ENCODE measurements at places on chromosomes 16 and 17.

GRCh38 chr17:5705081-5705875, 121.0 kb upstream of the NLRP1 start:
- DNase-seq = no peak

DNA sequence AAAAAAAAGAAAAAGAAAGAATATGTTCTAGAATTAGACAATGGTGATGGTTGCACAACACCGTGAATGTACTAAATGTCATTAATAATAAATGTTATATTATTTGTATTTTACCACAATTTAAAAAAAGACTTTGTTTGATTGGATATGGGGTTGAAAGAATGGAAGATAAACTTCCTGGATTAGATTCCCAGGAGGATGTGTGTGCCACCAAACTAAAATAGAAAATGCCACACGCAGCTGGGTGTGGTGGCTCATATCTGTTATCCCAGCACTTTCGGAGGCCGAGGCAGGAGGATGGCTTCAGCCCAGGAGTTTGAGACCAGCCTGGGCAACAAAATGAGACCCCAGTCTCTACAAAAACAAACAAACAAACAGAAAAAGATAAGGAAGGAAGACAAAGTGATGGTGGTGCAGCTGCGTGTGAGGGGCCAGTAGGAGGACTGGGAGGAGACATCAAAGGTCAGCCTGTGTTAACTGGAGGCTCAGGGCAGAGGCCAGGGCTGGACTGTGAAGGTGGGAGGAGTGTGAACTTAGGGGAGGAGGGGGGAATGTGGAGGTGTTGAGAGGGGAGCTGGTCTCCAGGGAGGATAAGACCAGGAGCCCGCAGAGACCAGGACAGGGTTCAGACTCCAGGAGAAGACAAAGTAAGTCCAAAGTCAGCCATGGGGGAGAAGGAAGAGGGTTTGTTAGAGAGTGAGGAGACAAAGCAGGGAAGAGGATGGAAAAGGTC, 4.1 kb downstream of the PECAM1 start:
- DNase-seq = no peak

- DNase-seq = no peak
Observed at GRCh38 chr17:12842936-12843335, 53.6 kb downstream of the ARHGAP44 start.

DNA sequence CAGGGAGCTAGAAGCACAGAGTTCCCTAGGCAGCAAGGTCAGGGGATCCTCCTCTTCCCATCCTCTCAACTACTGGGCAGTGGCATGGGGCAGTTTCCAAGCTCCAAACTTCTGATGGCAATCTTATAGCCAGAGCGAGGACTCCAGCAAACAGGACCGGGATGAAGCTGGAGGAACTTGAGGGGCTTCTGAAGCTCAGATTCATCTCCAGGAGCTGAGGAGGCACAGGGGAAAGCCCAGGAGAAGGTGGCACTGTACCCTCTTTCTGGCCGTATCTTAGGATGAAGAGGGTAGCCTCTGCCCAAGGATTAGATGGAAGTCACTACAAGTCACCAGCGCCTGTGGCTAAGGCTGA, 50.0 kb upstream of the RPL38 start:
- DNase-seq = no peak

GRCh38 chr16:505479-506245, 21.9 kb upstream of the CAPN15 start:
- DNase-seq = no peak

- no peak for DNase-seq
Observed at GRCh38 chr16:49003022-49003421, 278.6 kb downstream of the CBLN1 start.

GRCh38 chr17:22461460-22462145, 769.3 kb downstream of the KCNJ18 start:
- no peak for DNase-seq

DNA sequence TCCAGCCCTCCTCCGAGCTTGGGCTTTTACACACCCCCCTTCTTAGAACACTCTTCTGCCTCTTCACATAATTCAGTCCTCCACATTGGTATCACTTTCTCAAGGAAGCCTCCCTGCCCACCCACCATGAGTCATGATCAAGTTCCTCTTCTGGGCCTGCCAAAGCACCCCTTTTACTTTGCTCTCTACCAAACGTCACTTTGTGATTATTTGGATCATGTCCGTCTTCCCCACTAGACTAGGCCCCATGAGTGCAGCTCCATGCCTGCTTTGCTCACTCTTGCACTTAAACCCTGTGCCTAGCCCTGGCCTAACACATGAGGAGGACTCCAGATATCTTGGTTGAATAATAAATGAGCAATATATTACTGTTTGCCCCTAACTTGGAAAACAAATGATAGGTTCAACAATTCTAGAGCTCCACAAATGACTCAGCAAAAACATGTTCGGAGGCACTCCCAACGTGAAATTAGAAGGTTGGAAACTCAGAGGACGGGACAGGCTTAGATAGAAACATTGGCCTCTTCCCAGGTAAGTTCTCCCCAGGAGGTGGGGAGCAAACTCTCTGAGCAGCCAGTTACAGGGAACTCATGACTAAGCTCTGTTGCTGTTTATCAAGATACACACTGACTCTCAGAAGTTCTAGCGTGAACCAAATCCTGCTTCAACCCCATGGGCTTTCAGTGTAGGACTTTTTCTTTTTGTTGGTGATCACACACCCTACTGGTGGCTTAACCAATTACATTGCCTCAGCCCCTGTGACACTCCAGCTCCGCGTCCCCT, 28.3 kb downstream of the G6PC1 start:
- peak; percentile 91 for DNase-seq

DNA sequence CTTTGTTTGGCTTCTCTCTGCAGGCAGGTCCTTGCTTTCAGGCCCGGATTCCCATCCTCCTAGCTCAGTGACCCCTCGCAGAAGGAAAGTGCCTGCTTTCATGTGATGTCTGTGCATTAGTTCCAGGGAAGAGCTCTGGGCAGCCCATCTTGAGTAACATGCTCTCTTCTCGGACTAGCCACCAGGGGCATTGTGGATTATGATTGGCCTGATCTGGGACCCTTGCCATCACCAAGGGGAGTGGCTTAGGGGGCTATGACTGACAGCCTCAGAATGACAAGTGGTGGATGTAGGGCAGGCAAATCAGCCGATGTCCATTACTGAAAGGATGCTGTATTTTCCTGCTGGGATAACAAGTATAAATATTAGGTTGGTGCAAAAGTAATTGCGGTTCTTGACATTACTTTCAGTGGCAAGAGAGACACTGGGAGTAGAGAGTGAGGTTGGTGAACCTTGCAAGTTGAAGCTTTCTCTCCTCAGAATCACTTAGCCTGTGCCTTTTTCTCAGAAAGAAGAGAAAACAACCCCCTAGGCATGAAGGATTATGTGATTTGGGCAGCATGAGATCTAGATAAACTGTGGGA, 71.5 kb upstream of the MPHOSPH6 start:
- no peak for DNase-seq

DNA sequence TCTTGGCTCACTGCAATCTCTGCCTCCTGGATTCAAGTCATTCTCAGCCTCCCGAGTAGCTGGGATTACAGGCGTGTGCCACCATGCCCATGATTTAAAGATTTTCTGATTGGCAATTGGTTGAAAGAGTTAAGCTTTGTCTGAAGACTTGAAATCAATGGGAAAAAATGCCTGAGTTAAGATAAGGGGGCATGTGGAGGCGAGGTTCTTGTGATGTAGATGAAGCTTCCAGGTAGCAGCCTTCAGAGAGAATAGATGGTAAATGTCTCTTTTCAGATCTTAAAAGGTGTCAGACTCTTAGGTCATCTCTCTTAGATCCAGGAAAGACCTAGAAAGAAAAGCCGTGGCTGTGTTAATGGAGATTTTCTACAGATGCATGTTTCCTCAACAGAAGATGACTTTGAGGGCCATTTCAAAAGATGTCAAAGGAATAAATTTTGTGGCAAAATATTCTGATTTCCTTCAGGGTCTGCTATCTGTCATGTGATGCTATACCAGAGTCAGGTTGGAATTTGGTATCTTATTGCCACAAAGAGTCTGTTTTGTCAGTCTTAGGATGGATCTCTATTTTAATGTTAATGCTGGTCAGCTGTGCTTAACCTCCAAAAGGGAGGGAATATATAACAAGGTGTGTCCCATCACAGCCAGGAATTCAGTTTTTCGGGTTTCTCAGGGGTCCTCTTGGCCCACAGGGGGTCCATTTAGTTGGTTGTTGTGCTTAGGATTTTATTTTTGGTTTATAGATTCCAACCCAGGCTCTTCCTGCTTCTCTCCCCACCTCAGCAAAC, 58.3 kb upstream of the AKTIP start:
- DNase-seq = no peak

GRCh38 chr16:15686287-15686686, 36.2 kb downstream of the NDE1 start:
- DNase-seq = no peak

DNA sequence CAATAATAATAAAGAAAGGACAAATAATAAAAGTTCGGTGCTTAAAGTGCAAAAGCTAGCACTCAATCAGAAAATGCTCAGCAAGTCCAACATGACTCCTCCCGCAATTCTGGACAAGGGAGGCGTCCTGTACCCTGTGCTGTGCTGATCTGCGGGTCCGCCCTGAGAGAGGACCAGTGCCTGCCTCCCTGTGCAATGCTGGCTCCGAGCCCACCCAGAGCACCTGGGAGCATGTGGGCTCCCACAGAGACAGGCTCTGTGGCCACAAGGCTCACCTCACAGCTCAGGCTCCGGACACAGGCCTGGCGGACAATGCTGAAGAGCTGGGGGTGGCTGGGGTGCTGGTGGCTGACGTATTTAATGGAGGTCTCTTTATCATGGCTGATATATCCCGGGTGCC, 11.1 kb downstream of the FLCN start:
- no peak for DNase-seq
